ENCODE measurements at places on chromosomes 1 and 21.
A peak's percentile ranks its signal among the peaks of the same experiment; 100 is the strongest.

- DNase-seq, result no peak
Observed at GRCh38 chr1:205275916-205276688, 45.4 kb downstream of the NUAK2 start.

- no peak for DNase-seq
Observed at GRCh38 chr1:196063294-196063693, 544.9 kb downstream of the KCNT2 start.

DNA sequence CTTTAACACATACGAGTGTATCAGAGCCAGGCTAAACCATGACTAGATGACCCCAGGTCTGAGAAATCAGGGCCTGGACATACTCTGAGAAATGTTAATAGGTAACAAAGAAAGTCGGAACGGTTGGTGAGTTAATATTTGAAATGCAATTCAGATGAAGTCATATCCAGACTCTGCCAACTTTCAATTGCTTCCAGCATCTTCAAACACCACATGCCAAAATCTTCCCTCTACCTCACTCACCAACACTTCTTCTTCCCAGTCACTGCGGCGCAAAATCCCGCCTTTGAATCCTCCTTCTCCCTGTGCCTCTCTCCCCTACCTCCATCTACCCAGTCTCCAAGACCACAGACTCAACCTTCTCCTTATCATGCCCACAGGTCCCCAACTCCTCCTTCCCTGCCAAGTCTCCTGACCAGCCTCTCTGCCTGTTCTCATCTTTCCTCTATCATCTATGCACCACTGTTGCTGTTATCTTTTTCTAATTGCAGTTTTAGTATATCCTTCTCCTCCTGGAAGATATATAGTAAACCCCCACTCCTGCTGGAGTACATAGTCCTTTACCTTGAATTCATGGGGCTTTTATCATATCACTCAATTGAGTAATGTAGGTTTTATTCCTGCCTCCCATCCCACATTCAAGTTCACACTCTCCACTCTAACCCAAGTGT lies 41.3 kb downstream of the ZBTB18 start:
- no peak for DNase-seq

GRCh38 chr21:34661848-34662247 lies 6.9 kb upstream of the CLIC6 start:
- no peak for DNase-seq

DNA sequence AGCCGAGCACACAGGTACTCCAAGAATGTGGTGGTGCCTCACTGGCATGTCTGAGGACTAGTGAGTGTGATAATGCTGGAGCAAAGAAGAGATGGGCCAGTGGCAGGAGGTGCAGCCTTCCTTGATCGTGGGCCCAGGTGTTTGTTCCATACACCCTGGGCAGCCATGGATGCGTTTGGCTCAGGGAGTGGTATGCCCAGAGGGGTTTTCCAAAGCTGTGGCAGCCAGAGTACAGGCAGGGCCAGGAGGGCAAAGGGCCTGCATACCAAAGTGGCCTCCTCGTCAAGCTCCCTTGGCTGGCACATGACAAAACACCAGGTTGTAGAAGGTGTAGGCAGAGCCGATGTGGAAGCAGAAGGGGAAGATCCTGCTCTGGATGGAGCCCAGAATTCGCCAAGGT lies 19.0 kb downstream of the PARS2 start:
- DNase-seq, result no peak

GRCh38 chr1:180936110-180937011 lies 23.7 kb downstream of the KIAA1614 start:
- DNase-seq, result no peak

GRCh38 chr1:235229868-235230267 lies 68.8 kb upstream of the RBM34 start:
- no peak for DNase-seq

DNA sequence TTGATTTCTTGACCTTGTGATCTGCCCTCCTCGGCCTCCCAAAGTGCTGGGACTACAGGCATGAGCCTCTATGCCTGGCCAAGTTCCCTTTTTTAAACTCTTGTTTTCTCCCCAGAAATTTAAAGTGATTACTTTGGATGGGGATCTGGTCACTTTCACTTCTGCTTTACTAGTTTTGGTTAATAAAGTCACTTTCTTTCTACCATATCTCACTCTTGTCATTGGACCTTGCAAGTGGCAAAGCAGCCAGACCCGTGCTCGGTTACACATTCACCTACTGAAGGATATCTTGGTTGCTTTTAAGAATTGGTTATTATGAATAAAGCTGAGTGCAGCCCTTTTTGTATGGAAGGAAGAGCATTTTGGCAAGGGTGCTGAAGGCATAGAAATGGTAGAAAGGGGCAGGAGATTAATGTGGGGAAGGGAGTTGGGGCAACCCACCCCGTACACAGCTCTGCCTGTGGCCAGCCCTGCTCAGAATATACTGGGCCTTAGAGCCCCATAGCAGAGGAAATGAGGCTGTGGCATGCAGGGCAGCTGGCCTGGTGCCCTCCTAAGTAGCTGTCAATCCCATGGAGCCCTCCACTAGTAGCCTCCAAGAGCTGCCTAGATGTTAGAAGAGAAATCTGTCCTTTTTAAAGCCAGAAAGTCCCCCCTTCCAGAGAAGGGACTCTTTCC lies 40.7 kb downstream of the CD2 start:
- peak; percentile 39 for DNase-seq

DNA sequence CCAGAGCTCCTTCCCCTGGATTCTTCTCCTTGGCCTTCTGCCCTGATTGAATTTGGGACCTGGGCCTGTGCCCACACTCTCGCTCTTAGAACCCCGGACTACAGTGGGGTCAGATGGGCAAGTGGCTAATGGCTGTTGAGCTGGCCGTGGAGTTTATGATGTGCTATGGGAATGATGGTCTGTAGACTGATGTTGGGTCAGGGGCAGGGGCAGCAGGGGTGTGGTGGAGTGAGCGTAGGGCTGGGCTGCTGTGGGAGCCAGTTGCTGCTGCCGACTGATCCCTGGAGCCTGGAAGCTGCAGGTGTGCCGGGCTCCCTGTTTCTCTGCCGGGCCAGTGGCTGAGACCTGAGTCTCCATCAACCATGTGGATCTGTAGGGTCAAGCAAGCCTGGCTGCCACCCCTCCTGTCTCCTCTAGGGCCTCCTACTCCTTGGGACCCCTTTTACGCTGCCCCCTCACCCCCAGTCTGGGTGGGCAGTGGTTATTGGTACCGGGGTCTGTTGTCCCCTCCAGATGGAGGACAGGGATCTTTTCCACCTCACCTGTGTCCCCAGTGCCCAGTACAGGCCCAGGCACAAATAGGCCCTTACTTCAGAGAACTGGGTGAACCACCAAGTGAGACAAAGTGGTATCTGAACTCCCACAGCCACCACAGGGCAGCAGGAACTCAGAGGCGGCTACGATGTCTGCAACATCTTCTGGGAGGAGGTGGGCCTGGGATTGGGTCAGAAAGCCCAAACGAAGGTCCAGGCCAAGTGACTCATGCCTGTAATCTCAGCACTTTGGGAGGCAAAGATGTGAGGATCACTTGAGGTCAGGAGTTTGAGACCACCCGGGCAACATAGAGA lies 5.1 kb downstream of the PODN start:
- DNase-seq, result no peak

DNA sequence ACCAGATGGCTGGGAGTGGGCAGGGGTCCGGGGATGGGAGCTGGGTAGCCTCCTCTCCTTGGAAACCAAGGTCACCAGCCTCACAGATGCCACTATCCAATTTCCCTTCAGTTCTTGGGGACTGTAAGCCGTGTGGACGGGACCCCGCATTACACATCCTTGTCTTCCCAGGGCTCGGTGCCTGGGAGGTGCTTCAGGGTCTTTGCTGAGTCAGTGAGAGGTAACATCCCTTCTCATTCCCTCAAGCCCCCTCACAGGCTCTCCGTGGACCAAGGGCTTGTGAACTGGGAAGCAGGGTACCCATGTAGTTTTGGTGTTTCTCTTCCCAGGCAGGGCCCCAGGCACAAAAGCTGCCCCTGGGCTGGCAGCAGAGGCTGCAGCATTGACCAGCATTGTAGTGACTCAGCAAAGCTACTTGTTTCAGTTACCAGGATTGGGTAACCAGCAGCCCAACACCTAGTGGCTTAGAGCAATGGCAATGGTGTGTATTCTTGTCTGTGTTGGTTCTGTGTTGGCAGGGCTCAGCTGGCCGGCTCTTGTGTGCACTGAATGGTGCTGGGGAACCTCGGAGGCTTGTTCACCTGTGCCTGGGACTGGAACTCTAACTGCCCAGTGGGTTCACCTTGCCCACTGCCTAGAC lies 24.6 kb upstream of the PCBP3 start:
- DNase-seq, result no peak

DNA sequence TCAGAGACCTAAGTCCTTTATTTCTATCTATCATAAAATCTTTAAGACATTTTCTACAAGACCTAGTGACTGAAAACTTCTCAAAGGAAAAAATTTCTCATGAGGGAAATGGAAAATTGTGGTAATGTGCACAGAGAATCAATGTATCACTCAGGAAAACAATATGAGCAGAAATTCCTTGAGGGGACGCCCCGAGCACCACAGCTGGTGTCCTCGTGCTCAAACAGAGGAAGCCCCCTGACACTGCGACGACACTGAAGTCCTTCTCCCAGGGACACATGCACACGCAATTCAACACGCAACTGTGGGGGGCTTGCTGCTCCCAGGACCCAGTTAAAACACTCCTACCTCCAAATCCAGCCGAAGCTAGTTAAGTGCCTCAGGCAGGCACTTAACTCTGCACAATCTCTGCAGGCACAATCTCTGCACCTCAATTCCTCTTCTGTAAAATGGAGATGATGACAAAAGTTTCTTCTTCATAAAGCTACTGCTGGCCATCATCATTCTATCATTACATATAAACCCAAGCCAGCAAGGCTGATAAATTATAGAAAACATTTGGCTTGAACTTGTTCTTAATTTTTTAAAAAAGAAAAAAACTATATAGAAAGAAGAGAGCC lies 16.0 kb downstream of the ZBTB17 start:
- no peak for DNase-seq

- DNase-seq, result no peak
Observed at GRCh38 chr1:84840346-84840745, 52.7 kb downstream of the LPAR3 start.

DNA sequence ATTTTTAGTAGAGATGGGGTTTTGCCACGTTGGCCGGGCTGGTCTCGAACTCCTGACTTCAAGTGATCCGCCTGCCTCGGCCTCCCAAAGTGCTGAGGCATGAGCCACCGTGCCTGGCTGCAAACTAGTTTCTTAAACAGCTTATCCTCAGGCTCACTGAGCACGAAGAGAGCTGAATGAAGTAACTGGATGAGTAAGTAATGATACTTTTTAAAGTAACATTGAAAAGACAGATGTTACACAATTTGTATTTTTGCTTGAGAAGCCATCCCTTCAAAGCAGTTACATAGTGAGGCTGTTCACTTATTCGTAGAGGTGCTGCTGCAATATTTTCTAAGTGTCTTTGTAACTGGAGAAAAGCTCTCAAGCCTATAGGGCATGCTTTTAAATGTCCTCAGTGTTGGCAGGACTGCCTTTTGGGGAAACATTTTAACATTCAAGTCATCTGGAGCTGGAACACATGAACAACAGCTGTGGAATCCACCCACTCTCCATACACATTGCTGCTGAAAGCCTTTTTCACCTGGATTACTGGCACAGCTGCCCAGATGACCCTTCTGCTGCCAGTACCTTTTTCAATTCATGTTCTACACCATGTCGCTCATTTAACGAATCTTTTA lies 2.7 kb upstream of the YBX1 start:
- no peak for DNase-seq

GRCh38 chr1:55916481-55916880 lies 662.9 kb downstream of the PLPP3 start:
- no peak for DNase-seq

DNA sequence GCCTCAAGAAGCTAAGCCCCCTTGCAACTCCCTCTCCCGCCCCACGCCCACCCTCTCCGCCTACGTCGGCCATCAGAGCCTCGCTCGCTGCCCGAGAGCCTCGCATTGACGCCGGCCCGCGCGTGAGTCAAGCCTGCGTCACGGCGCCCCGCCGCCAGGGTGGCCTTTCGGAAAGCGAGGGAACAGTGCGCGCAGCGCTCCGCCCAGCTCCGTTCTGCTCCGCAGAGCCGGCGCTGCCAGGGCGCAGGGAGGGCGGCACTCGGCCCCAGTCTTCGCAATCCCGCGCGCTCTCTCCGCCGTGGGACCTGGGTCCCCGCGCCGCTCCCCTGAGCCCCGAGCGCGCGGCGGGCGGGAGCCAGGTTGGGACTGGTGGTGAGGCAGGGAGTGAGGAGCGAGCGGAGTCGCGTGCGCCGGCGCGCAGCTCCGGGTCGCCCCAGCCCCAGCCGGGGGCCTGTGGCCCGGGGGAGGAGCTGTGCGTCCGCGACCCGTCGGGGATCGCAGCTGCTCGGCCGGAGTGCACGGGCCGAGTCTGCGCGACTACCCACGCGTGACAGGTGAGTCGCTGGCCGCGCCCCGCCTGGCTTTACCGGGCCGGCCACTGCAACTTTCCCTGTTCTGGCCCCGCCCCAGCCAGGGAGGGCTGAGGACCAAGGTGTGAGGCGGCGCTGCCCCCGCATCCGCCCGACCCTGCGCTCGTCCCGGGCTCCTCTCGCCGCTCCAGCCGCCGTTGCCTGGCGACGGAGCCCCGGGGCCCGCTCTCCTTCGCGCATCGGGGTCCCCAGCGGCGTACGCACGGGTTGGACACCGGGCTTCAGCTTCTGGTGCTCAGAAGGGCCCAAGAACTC lies at the start of gene SLC6A17:
Gene SLC6A17, plus strand, starts transcription at position 165 of the 845 bp plus-strand sequence. CDS start 16,436 bp downstream, outside the sequence.
- DNase-seq, result no peak

- no peak for DNase-seq
Observed at GRCh38 chr21:17976139-17976538, 157.0 kb upstream of the C21orf91 start.

- no peak for DNase-seq
Observed at GRCh38 chr1:200776949-200777348, 38.3 kb downstream of the CAMSAP2 start.

DNA sequence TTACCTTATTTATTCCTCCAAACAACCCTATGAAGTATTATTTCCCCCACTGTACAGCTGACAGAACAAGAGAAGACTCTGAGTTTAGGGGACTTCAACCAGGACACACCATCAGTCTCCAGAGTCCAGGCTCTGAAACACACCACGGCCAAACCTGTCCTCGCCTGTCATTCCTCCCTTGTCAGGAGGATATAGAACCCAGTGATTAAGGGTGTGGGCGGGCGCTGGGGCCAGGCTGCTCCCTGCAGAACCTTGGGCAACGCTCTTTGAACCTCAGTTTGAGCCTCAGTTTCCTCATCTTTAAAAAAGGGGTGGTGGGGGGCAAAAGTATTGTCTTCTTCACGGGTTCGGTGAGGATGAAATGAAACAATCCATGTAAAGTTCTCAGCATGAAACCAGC lies 9.4 kb upstream of the CEP85 start:
- no peak for DNase-seq

DNA sequence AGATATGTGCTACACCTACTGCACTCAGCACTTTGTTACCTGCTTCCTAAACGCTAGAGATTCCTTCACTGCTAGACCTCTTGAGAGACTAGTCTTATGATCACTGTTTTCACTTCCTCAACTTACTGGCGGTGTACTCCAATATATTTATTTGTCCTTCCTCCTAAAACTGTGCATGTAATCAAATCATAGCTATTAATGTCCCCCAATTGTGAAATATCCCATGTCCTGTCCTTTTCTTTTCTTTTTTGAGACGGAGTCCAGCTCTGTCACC lies 3.4 kb downstream of the SOAT1 start:
- DNase-seq, result no peak

- DNase-seq, result no peak
Observed at GRCh38 chr21:15031790-15032357, 32.9 kb downstream of the NRIP1 start.
